CD4-positive, alpha-beta T cell treated with Interleukin-15 for 1 hour (primary cell): ENCODE measurements at places on chromosomes 6 and 20.

- DNase-seq = no peak
These were observed 79.2 kb upstream of the PLN start for GRCh38 chr6:118468682-118469465.

DNA sequence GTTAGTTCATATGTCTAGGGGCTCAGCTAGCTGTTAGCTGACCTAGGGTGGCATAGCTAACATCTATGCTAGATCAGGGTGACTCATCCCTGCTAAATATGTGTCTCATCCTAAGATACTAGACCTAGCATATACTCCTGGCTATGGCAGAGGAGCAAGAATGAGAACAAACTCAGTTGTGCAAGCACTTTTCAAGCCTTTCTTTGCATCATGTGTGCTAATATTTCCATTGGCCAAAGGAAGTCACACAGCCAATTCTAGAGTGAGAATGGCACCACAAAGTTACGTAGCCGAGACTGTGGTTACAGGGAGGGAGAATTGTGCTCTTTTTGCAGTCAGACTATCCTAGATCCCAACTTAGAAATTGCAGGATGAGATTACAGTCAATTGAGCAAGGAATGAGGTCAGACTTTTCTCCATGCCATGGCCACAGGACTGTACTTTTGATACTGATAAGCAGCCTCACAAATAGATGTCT lies 78.7 kb downstream of the PLCB4 start:
- DNase-seq = no peak

DNA sequence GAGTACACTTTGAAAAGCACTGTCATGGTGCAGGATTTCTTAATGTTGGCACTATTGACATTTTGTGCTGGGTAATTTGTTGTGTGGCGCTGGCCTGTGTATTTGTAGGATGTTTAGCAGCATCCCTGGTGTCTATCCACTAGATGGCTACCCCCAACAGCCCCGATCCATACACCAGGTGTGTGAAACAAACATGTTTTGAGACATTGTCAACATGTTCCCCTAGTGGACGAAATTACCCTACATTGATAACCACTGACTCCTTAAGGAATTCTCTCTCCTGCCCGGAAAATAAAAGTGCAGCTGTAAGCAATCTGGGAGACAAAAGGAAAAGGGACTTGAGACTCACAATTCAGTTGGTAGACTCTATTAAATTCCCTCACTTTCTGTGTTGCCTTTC lies 52.6 kb upstream of the TMEM200A start:
- no peak for DNase-seq

- no peak for DNase-seq
These were observed 28.2 kb downstream of the SUN5 start for GRCh38 chr20:32975698-32976674.

DNA sequence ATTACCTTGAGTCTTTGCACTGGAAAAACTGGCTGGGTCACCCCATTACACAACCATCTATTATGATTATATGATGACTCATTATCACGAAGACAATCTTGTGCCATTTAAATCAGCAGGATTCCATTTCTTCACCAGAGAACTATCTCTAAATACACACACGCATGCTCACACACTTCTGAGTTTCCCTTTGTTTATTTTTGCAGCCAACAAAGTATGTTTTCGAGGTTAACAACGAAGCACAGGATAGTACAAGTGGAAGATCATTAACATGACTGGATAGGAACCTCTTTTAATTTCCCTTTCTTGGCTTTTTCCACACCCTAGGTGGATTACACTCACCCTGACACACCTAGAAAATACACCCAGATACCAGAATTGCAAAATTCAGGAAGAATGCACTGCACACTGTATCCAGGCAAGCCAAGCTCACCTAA lies 18.9 kb downstream of the PERP start:
- DNase-seq = no peak
